H9 (cell line): ENCODE measurements at places on chromosomes 3 and 15.
A peak's percentile ranks its signal among the peaks of the same experiment; 100 is the strongest.

- no peak for DNase-seq
Measured at GRCh38 chr3:180762866-180763265, 83.6 kb upstream of the CCDC39 start.

DNA sequence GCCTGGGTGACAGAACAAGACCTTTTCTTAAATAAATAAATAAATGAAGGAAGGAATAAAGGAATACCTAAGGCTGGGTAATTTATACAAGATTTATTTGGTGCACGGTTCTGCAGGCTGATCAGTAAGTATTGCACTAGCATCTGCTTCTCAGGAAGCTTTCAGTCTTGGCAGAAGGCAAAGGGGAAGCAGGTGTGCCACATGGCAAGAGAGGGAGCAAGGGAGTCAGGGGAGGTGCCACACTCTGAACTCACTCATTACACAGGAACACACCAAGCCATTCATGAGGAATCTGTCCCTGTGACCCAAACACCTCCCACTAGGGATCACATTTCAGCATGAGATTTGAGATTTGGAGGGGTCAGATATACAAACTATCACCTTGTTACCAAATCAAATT, 56.4 kb downstream of the PRKCI start:
- DNase-seq = no peak

DNA sequence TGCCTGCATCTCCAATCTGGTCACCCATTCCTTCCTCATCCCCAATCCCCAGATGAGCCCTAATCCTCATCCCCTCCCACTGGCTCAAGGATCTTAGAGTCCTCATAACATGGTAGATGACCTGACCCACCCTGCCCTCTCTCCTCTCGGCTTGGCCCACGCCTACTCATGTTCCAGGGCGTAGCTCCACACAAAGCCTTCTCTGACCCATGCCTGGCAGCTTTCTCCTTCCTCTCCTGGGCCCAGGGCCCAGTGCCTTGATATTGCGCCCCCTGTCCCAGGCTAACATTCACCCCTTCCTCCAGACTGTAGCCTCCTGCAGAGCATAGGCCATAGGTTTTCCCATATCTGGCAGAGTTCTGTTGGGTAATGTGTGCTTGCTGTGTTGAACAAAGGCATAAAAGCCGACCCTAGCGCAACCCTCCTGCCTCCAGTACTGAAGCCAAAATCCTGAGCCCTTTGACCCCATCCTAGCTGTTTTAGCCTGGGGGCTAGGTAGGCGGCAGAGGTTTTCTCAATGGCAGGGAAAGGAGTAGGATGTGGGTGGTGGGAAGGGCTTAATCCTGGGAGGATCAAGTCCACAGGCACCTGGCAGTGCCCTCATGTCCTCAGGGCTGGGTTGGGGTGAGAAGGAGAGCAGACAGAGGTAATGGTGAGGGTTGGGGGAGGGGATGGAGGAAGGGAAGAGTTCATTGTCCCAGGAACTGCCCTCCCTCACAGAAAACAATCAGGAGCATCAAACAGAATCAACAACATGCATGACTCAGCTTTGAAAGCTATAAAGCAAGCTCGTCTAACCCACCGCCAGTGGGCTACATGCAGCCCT, 35.5 kb downstream of the MESD start:
- DNase-seq = peak; percentile 75

GRCh38 chr3:16200411-16200810, 25.9 kb downstream of the GALNT15 start:
- no peak for DNase-seq

GRCh38 chr3:174321548-174321947, 537.6 kb upstream of the NAALADL2 start:
- no peak for DNase-seq

GRCh38 chr15:75763137-75763611, 50.5 kb upstream of the CSPG4 start:
- DNase-seq = no peak
